ENCODE measurements at places on chromosomes 13 and 19.

DNA sequence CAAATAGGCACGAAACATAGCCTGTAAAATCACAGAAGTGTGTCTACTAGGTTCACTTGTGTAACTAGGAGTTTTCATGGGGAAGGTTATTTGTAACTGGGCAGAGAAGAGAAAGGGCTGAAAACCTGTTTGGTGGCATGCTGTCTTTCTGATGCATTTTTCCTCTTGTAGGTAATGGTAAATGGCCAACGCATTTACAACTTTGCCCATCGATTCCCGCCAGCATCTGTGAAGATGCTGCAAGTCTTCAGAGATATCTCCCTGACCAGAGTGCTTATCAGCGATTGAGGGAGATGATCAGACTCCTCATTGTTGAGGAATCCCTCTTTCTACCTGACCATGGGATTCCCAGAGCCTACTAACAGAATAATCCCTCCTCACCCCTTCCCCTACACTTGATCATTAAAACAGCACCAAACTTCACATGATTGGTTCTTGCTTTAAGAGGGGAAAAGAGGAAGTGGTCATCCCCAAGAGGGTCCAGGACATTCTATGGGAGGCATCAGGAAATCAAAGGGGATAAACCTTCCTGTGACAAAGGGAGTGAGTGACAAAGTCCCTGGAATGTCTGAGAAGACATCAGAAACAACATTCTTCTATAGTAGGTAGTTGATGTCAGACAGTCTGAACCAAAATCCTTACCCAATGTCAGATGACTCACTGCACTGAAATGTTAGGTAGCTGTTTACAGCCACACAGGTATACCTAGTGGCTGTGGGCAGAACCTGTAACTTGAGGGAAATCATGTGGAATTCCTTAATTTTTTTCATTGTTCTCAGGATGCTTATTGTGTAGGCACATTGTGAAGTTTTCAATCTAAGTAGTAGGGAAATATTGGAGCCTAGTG lies 5.0 kb downstream of the LGALS14 start:
- DNase-seq: no peak

DNA sequence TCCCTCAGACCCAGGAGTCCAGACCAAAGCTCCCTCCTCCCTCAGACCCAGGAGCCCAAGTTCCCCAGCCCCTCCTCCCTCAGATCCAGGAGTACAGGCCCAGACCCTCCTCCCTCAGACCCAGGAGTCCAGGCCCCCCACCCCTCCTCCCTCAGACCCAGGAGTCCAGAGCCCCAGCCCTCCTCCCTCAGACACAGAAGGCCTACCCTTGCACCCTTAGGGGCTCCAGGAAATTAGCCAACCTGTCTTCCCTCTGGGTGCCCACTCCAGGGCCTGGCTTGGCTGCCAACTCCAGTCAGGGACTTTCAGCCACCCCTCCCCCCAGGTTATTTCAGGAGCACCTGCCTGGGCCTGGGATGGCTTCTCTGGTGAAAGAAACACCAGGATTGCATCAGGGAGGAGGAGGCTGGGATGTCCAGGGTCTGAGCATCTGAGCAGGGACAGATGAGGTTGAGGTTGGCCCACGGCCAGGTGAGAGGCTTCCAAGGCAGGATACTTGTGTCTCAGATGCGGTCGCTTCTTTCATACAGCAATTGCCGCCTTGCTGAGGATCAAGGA lies at the start of gene FGF21:
Gene FGF21 (plus strand): TSS at position 441 of the 558 bp plus-strand sequence. CDS start 713 bp downstream, outside the sequence.
- DNase-seq: no peak

DNA sequence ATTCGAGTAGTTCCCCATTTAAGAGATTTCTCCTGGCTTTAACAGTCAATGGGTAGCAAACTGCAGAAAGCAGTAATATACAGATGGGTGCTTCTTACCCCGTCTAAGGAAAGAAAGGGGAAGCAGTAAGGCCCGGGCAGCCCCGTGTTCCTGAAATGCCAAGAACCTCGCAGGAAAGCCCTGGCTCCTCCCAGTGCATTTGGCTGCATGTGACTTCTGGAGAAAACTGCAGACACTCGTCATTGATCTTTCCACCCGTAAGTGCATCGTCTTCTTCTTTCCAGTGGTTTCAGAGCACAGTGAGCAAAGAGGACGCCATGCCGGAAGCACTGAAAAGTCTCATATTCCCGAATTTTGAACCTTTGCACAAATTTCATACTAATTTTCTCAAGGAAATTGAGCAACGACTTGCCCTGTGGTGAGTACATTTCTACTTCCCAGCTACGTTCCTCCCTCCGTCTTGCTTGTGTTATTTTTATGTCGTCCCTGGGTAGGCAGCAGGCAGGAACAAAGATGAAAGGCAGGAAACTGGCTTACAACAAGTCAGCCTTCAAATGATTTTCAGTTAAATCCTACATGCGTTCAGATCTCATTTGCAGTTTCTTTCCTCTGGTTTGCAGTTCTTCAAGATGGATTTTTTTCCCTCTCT lies 165.2 kb downstream of the STK24 start:
- DNase-seq: no peak

DNA sequence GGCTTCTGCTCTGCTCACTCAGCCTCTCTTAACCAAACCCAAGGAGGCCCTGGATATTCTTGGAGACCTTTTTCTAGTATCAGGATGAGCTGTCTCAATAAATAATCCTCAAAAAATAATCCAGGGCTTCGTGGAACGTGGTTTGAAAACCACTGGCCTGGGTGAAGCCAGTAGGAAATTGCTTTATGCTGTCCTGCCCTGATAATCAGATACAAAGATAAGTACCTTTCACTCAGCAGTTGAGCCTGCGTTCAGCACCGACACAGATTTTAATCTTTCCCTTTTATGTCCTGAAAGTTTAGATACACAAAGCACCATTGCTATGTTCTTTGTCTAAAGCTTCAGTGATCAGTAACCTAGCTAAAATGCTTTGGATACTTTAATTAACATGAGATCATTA lies 460.0 kb downstream of the RFC3 start:
- DNase-seq: no peak

DNA sequence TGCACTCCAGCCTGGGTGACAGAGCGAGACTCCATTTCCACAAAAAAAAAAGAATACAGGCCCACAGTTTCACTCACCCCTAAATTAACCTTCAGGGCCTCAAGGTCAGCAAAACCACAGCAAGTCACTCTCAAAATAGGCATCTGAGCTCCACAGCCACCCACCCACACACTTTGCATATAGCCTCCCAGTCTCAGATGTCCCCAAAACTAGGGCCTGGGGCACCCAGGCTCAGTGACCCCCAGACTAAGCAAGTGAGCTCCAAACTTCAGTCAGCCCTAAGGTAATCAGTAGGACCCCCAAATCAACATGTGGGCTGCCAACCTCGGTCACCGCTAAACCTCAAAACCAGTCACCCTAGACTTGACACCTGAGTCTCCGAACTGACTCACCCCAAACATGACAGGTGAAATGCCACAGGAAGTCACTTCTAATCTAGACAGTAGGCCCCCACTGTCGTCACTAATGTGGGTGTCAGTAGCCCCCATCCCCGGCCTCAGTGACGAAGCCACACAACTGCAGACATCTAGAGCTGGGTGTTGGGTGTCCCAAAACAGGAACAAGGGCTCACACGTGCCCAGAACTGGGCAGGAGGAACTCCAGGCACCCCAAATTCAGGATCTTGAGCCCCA lies 13.9 kb downstream of the RABAC1 start:
- no peak for DNase-seq

DNA sequence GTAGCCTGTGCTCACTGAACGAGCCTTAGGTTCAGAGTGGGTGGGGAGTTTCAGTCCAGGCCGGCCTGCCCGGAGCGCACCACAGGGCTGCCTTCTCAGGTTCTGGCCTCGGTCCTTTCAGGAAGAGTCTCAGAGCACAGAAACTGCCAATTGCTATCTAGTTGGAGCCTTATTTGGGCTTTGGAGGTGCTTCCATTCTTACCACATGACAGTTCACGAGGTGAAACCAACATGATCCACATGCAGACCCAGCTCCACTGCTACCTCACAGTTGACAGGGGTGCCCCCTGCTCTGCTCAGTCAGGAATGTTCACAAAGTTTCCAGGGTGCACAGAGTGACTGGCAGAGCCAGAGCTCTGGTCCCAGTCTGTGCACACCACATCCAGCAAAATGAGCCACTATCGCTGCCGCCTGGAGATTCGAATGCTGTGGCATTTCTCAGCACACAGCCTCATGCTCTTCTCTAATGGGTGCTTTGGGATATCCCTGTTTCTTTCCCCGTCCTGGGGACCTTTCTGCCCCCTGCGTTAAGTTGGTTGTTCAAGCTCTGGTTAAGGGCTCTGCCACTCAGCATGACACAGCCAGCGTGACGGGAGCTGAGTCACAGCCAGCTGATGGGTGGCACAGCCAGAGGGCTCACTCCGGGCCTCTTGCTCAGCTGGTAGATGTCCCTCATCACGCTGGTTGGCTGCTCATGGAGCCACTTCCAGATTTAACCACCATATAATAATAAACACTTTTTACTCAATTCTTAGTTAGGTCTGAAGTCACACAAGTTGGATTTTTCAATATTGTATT lies 7.5 kb upstream of the SACS start:
- no peak for DNase-seq

GRCh38 chr13:42229287-42229686 lies 42.7 kb upstream of the AKAP11 start:
- DNase-seq: no peak

- no peak for DNase-seq
Measured at GRCh38 chr19:45079911-45080370, 881 bp downstream of the GEMIN7 start.

DNA sequence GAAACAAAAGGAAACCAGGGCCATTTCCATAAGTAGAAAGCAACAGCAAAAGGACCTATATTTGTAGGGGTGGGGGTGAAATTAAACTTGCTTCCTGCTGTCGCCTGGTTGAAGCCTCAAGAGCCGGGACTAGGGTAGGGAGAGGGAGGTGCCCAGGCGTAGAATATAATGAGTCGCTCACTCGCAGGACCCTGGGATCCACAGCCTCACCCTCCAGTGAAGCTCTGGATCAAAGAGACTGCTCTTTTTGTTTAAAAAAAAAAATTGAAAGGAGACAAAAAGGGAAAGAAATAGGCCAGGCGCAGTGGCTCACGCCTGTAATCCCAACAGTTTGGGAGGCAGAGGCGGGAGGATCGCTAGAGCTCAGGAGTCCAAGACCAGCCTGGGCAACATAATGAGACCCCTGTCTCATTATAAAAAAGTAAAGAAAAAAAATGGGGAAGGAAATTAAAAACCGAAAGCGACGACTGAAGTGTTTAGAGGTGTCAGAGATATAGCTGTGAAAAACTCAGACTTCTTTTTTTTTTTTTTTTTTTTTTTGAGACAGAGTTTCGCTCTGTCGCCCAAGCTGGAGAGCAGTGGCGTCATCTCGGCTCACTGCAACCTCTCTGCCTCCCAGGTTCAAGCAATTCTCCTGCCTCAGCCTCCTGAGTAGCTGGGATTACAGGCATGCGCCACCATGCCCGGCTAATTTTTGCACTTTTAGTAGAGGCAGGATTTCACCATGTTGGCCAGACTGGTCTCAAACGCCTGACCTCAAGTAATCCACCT lies 10.9 kb upstream of the ADGRE5 start:
- no peak for DNase-seq

DNA sequence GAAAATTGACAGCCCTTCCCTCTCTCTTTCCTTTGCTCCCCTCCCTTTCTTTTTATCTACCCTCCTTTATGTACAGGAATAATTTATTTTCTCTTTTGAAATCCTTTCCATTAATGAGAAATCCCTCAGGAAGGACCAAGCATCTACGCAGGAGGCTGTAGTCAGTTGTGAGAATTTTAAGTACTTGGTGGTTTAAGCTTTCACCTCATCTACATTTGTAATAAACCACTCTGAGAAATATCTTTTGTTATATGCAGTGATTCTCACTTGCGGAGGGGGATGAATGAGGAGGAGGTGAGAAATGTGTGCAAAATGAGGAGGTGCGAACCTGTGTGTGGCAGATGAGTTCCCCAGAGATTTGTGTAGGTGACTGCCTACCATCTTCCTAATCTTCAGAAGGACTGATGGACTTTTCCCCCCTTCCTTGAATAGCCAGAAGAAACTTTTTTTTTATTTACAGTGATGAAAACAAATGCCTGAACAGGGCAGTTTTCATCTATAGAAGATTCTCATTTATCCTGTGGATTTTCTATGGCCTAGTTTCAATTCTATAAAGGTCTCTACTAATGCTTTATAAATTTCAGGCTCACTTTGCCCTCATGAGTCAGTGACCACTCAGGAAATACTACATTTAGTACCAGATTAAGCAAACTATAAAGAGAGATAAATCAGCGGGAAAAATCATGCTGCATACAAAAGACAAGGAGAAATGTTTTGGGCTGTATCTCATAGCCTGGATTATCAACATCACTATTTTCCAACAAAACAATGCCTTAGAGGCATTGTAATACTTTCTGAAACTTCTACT lies 118.3 kb downstream of the LHFPL6 start:
- peak; percentile 23 for DNase-seq

DNA sequence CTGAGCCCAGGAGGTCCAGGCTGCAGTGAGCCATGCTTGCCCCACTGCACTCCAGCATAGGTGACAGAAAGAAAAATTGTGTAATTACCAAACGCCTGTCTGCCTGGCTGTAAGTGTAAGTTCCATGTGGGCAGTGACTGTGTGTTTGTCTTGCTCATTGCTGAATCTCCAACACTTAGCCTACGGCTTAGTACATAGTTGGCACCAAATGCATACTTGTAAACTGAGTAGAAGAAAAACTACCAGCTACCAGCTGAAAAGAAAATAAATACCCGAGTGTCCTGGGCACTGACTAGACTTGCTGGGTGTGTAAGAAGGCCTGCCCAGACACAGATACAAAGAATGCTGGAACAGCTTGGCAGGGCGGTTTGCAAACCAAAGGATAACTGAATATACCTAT lies 2.7 kb upstream of the CEBPG start:
- no peak for DNase-seq

- no peak for DNase-seq
Measured at GRCh38 chr13:96816261-96816660, 178.0 kb downstream of the OXGR1 start.

- DNase-seq: no peak
Measured at GRCh38 chr13:51921790-51922740, 60.3 kb downstream of the CCDC70 start.

DNA sequence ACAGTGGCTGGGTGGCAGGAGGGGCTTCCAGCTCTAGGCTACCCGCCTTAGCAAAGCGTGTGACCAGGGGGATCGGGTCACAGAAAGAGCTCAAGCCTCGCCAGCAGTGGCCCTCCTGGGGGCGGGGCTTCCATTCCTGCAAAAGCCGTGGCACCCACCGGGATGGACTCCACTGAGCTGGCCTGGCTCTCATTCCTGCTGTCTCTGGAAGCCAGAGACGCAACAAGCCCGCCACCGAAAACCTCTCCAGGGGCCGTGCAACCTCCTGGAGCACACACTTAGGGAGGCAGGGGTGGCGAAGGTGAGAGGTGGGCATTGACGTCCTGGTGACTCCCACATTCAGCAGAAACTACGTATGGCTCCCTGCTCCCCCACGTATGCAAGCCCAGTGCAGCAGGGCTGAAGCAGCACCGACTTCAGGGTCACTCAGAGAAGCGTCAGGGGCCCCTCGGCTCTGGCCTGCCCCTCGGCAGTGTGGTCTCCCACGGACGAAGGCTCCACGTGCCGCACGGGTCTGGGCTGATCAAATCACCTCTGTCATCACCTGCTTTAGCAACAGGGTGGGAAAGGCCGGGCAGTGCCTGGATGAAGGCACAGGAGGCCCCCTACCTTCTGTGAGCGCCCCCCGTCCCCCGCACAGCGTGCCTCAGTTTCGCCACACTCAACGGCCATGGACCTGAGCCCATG lies 3.1 kb downstream of the C19orf25 start:
- DNase-seq: no peak

- DNase-seq: no peak
Measured at GRCh38 chr19:50717891-50718254, 1.7 kb downstream of the SHANK1 start.

- DNase-seq: no peak
Measured at GRCh38 chr13:42148538-42148937, 100.1 kb downstream of the DGKH start.

All from AG08395 (cell line).